Stimulated activated CD8-positive, alpha-beta memory T cell treated with anti-CD3 and anti-CD28 coated beads, Interleukin-15, amount 100 ng/mL, for 4 hours (primary cell): ENCODE measurements at places on chromosomes 4 and X.

GRCh38 chrX:9048801-9049200, 14.9 kb upstream of the FAM9B start:
- no peak for DNase-seq

- DNase-seq, result no peak
Observed at GRCh38 chrX:96997196-96997595, 113.5 kb downstream of the RPA4 start.

- DNase-seq, result no peak
Observed at GRCh38 chr4:41285864-41286235, 29.1 kb downstream of the UCHL1 start.

- no peak for DNase-seq
Observed at GRCh38 chr4:158129694-158130093, 43.1 kb downstream of the GASK1B start.

DNA sequence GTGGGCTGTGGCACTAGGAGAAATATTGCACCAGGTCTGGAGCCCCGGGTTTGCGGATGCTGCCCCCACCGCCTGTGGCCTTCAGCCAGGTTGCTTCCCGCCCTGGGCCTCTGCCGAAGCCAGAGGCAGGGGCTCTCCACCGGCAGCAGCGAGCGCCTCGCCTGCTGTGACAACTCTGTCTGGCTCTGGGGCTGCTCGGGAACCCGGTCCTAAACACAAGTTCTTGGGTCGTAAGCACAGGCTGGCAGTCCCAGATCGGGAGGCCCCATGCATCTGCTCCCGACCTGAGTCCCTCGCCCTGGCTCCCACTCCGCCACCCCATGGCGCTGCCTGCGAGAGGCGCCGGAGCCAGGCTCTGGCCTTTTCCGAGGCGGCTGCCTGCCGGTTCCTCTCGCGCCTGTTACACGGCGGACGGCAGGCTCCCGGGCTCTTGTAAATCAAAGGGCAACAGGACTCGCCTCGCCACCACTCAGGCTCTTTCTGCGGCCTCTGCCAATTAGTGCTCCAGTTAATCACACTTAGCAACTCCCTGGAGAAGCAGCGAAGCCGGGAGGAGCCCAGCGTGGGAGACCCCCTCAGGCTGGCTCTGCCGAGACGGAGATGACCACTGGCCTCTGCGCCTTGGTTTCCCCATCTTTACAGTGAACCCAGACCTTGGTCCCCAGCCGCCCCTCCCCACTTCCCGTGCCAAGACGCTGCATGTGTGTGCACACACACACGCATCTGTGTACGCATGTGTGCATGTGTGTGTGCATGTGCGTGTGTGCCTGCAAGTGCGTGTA, 109.2 kb downstream of the DCTD start:
- DNase-seq, result no peak

DNA sequence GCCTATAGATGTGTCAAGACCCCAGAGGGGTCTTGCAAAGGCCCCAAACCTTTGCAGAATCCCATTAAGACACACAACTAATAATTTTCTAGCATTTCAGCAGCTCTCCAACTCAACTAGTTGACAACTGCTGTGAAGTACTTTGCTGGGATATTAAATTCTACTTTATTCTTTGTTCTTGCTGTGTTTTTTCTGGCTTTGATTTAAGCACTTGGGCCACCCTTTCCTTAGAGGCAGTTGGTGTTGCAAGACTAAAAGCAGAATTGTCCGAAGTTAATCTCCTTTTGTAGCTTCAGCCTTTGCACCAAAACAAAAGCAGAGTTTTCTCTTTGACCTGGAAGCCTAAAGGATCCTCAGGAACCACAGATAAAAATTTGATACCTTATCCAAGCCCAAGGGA, 353.1 kb upstream of the CLNK start:
- no peak for DNase-seq

DNA sequence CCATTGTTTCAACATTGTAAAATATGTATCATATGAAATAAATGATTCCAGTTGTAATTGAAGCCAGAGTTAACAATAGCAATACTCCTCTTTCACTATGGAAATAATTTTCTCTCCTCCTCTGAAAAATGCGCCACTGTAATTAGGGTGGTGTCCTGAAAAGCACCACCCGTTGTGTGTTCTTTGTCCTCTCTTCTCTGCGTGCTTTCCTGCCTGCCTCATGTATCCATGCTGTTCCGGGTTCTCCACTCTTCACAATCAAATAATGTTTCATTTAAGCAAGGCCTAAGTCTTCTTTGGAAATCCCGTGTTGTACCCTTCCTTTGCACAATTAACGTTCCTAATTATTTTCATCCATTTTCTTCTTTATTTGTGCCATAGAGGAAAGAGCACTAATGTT, 293.3 kb downstream of the ADGRL3 start:
- no peak for DNase-seq

GRCh38 chr4:5463936-5464650, 244.3 kb downstream of the EVC2 start:
- no peak for DNase-seq

GRCh38 chr4:118034053-118034785, at the start of gene NDST3:
NDST3 (plus strand) TSS chr4:118034486; CDS start chr4:118053911, 19,425 bp downstream.
- no peak for DNase-seq

- no peak for DNase-seq
Observed at GRCh38 chrX:8738588-8739189, 6.8 kb upstream of the ANOS1 start.

GRCh38 chr4:26130173-26130572, 190.6 kb upstream of the RBPJ start:
- no peak for DNase-seq

GRCh38 chr4:8289956-8290700, 20.6 kb downstream of the HTRA3 start:
- DNase-seq, result no peak

- no peak for DNase-seq
Observed at GRCh38 chr4:15325987-15326386, 101.8 kb upstream of the C1QTNF7 start.

- DNase-seq, result no peak
Observed at GRCh38 chr4:183323295-183323694, 1.1 kb upstream of the CLDN24 start.

DNA sequence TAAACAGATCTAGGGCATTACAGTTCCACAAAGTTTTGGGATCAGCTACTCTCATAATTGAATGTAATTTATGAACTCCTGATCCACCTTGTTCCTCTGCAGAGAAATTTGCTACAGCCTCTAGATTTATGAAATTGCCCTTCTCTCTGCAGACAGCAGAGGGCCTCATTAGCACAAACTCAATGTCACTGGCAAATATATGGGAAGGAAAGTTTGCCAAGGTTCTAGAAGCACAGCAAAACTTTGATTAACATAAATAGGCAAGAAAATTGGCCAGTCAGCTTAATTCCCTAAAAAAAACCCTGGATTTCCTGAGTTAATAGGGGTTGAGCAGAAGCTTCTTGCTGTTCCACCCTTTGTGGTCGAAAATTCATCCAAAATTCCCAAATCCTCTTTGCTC, 31.5 kb downstream of the PRPS1 start:
- DNase-seq, result no peak

DNA sequence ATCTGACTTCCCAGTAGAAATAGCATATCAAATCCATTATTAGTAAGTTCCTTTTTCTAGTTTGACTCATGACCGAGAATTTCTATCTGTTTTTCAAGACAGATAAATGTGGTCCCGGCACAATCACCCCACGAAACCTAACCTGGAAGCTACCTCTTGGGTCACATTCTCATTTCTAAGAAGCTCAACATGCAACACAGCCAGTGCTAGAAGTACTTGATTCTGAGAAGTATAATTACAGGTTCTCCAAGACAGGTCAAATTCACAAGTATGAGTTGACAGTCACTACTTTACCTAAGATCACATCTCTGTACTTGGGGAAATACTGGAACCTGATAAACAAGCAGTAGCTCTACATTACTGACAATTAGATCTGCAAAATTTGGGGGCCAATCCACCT, 54.0 kb upstream of the PLAC1 start:
- DNase-seq, result no peak

- no peak for DNase-seq
Observed at GRCh38 chr4:71185037-71185436, 153.8 kb upstream of the SLC4A4 start.

DNA sequence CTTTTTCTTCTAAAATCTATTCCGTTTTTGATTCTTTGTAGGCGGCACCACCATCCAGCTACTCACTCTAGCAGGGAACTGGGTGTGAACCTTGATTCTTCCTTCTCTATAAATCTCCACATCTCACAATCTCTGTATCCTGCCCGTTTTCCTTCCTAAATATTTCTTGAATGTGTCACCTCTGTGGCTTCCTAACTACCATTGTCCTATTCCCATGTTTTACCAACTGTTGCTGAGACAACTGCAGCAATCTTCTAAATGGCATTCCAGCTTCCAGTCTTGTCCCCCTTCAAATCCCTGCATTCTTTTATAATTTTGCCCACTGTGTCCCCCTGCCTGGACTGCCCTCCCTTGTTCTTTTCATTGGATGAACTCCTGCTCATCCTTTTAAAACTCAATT, 641.3 kb downstream of the RPA4 start:
- no peak for DNase-seq

- no peak for DNase-seq
Observed at GRCh38 chr4:183358215-183358755, 36.1 kb upstream of the CLDN24 start.

- DNase-seq, result no peak
Observed at GRCh38 chr4:41514766-41515481, 23.0 kb upstream of the LIMCH1 start.
